MG63 (cell line): ENCODE measurements at places on chromosomes 12 and 14.

GRCh38 chr12:91868054-91868453 lies 277.6 kb downstream of the BTG1 start:
- no peak for DNase-seq

- no peak for DNase-seq
Measured at GRCh38 chr12:108296945-108297344, 42.2 kb downstream of the CMKLR1 start.

DNA sequence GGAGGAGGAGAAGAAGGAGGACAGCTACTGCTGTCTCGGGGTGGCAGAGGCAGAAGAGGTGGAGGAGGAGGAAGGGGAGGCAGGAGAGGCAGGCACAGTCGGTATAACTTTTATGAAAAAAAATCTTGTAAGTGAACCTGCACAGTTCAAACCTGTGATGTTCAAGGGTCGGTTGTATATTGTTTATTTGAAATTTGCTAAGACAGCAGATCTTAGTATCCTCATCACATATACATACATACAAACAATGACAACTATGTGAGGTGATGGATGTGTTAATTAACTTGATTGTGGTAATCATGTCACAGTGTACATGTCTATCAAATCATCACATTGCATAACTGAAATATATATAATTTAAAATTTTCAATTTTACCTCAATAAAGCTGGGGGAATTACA lies 19.0 kb downstream of the ACTN1 start:
- no peak for DNase-seq

- no peak for DNase-seq
Measured at GRCh38 chr14:58730792-58731464, 93.2 kb downstream of the DACT1 start.

DNA sequence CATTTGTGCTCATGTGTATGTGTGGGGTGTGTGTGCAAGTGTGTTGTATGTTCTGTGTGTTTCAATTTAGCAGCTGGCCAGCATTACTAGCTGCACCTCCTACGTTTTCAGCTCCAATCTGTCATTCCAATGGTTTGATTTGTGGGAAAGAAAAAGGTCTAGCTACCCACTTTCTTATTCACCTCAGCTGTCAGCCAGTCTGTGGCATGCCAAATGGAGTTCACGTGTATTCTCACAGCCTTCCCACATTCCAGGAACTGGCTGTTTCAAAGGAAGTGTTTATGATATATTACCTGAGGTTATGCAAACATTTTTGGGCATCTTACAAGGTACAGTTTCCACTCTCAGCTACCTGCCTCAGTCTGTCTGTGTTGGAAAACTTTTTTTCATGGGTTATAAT lies 220.2 kb upstream of the CPNE8 start:
- DNase-seq: no peak

GRCh38 chr14:68681256-68682011 lies 111.4 kb downstream of the ZFP36L1 start:
- DNase-seq: no peak

DNA sequence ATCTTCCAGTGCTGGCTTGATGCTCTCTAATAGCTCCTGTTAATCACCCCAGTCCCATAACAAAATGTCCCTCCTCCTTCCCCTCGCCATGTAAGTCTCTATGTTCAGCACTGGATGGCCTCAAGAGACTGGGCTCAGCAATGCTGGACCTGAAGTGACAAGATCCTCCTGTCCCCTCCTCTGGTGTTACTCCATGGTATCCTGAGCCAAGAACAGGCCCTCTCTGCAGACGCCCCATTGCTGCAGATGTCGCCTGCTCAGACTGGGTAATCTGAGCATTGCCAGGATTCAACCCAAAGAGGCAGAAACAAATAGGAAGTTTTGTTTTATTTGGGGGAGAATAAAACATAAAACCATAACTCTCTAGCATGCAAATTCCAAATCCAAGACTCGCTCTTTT lies 149.7 kb downstream of the NTF3 start:
- no peak for DNase-seq

DNA sequence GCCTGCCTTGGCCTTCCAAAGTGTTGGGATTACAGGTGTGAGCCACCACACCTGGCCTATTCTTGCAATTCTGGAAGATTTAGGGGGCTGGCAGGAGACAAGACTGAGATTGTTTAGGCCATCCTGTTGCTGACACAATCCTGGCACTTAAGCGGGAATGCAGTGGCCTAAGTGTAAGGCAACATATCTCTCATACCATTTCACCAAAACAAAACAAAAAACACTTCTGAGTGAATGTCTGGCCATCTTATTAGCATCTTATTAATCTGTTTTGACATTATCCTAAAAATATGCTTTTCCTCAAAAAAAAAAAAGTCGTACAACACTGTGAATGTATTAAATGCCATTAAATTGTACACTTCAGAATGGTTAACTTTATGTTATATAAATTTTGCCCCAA lies 67.6 kb downstream of the DENND5B start:
- DNase-seq: no peak
